ENCODE measurements at places on chromosomes 1 and 21. TPM values are rescaled to one million over a fixed set of nuclear protein-coding genes. Genes with fewer than 3 reads are reported as not detected.
A peak's percentile ranks its signal among the peaks of the same experiment; 100 is the strongest.

DNA sequence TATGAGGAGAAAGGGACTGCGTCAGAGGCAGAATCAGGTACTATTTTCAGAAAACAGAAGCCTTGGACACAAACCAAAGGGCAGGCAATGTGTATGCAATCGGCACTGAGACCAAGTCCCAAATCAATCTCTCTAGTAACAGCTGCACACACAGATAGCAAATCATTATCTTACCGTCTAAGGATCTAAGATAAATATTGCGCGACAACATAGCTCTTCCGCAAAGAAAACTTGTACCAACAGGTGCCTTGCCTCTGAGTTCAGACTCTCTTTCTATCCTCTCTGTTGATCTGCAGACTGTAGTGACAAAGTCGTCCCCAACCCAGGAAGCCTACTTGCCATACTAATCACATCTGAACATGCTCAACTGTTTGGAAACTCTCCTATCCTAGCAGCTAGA, 22.6 kb upstream of the SAMD13 start:
- DNase-seq: no peak

IGSF21 gene
- total RNA-seq: not detected

- no peak for DNase-seq
Measured at GRCh38 chr1:47935856-47936255, 61.3 kb downstream of the TRABD2B start.

RNF186 gene
- not detected for total RNA-seq

GSTM3 gene
- total RNA-seq: 188 TPM

DNA sequence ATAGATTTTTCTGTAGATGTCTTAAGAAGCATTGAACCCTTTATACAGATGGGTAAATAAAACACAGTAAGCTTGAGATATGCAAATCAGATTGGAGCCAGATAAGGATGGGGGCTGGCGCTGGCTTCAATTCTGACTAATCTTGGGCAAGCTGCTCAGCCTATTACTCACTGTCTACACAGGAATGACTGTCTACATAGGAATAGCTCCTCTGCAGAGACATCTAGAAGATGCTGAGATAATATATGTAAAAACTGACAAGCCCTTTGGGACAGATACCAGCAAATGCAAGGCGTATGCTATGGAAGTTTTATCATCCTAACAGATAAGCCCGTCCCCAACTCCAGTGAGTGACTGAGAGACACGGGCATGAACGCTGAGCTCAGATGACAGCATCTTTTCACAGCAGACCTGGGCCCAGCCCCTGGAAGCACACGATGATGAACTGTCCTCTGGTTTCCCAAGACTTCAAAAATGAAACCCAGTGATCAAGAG, 1.7 kb downstream of the CLDN14 start:
- DNase-seq: peak; percentile 93

SLC9C2 gene
- not detected for total RNA-seq

GRCh38 chr1:29513357-29513756, 277.0 kb downstream of the PTPRU start:
- DNase-seq: peak; percentile 52

DNA sequence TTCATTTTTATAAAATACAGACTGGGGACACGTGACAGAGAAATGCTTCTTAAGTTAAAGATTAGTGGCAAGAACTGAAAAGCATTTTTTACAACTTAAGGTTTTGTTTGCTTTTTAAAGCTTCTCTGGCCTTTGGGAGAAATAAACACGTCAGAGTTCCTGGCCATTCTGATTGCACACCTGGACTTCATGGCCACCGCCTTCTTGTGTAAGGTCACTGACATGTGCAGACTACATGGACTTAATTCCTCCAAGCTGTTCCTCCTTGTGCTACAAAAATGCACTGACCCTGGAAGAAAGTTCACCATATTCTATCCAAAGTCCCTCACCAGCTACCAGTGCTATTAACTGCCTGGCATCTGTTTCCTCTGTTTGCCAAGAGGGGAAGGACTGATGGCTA, 56.1 kb downstream of the GADD45A start:
- DNase-seq: no peak

GRCh38 chr1:5686925-5687706, 305.1 kb downstream of the NPHP4 start:
- DNase-seq: no peak

- no peak for DNase-seq
Measured at GRCh38 chr1:60835649-60836048, 246.7 kb upstream of the NFIA start.

DNA sequence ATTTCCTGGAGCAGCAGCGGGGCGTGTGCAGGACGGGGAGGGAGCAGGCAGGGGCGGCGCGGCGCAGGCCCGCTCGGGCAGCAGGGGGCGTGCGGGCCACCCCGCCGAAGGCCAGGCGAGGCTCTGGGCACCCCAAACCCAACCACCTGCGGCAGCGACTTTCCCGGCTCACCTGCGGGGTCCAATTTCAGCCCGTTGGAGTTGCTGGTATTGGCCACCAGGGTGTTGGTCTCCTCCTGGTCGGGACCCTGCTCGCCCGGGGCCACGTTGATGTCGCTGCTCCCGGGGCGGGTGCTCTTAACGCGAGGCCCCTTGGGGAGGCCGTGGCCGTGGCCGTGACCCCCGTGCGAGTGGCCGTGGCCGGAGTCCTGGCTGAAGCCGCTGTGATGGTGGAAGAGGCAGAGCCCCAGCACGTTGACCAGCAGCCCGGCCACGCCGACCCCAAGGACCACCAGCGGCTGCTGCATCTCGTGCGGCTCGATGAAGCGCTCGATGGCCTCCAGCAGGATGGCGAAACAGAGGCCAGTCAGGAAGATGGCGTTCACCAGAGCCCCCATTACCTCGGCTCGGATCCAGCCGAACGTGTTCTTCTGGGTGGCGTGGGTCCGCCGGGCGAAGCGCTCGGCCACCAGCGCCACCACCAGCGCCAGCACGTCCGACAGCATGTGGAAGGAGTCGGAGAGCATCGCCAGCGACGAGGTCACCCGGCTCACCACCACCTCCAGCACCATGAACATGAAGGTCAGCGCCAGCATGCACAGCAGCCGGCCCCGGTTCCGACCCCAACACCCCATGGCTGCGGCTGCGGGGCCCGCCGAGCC, 932 bp downstream of the SLC30A1 start:
- DNase-seq: peak; percentile 53

GRCh38 chr1:67239738-67240137, 67.9 kb upstream of the IL12RB2 start:
- no peak for DNase-seq

DNA sequence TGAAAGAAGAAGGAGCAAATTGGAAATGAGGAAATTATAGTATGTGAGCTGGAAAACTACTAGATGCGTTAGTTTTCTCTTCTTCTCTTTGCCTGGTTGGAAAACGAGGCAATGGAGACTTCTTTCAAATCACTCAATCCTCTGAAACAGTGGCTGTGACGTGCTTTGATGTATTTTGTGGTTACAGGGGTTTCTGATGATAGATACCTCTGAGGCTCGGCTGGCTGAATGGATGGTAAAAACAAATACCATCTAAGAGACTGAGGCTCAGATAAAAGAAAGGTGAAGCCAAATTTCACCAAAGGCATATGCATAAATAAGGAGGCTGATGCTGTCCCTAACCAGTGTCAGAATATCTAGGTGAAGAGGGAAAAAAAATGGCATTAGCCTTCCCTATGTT, 15.1 kb downstream of the MAB21L3 start:
- no peak for DNase-seq

SERPINC1 gene
- total RNA-seq: not detected

DNA sequence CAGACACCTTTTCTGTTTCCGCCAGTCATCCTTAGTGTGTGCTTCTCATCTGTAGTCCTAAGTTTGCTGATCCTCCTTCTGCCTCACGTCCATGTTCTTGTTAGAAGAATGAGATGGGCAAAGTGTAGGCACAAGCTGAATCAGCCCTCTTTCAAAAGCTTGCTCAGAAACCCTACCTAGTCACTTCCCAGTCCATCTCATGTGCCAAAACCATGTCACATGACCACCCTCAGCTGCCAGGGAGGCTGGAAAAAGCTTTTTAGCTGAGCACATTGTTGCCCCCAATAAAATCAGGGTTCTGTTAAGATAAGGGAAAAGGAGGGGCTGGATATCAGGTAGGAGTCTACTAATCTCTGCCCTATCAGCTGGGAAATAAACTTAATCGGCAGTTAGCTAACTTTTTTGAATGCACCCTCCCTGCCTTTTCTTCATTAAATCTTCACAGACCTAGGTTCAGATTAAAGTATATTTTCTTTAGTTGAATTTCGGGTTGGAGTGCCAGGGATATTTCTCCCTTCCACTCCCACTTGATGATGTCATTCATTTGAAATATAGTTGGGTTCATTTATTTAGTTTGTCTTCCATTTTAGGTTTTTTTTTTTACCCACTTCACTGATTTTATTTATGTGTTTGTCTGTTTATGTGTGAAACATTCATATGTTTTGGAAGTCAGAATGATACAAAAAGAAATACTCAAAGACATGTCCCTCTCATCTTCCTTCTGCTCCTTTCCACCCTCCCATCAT, 129.2 kb downstream of the ROR1 start:
- peak; percentile 65 for DNase-seq

- peak; percentile 93 for DNase-seq
Measured at GRCh38 chr1:100323419-100324106, 28.7 kb upstream of the CDC14A start.

All from fibroblast of the aortic adventitia (primary cell).